B cell (primary cell): ENCODE measurements at places on chromosomes 16 and 17. TPM values are rescaled to one million over a fixed set of nuclear protein-coding genes. Genes with fewer than 3 reads are reported as not detected.
A peak's percentile ranks its signal among the peaks of the same experiment; 100 is the strongest.

DNA sequence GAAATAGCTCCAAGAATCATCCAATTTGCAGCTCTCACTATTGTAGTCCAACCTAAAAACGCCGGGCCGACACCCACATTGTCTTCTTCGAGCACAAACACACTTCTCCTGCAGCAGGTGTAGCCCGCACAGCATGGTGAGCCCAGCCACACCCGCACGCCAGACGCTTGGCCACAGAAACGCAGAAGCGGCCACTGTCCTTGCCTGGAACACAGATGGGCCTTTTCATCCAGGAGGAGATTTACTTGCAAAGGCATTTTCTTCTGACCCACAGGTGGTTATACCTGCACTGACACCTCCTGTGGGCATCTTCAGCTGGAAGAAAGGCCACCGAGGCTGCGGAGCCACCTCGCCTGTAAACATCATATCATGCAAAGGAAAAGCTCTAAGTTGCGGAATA lies 98.4 kb downstream of the ADCY9 start:
- DNase-seq, result no peak

DNA sequence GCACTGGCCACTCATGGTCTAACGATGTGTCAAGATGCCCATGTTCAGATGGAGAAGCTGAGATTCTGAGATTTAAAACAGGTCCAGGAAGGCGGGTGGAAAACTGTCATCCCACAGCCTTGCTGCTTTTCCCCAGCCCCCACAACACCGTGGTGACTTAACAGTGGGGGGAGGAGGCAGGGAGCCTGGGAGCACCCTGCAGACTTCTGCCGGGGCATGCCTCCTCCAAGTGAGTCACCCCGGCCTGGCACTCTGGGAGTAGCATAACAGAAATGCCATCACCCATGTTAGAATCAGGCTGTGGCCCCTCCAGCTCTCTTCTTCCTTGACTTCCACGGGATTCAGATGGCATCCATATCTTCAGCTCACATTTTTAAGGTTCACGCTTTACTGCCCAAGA lies 164.8 kb downstream of the CBLN1 start:
- no peak for DNase-seq

GRCh38 chr16:67535201-67535600 lies 6.6 kb downstream of the RIPOR1 start:
- DNase-seq, result peak; percentile 7

- no peak for DNase-seq
Measured at GRCh38 chr17:279331-279730, 73.3 kb downstream of the RPH3AL start.

DNA sequence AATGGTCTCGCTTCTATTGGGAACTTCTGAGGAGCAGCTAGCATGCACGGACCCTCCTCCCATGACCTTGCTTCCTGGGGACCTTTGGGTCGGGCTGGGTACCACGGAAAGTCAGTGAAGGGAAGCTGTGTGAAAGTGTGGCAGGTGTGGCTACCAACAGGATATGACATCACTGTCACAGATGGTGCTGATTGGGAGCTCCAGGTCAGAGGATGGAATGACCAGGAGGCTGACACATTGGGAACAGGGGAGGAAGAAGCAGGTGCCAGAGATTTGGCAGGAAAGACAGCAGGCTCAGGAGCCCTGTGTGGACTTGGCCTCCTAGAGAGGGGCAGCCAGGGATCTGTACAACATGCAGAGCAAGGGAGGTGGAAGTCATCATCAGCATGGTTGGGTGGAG lies 34.0 kb downstream of the CPNE2 start:
- DNase-seq, result no peak

- DNase-seq, result no peak
Measured at GRCh38 chr16:84985079-84986065, 26.0 kb downstream of the ZDHHC7 start.

DNA sequence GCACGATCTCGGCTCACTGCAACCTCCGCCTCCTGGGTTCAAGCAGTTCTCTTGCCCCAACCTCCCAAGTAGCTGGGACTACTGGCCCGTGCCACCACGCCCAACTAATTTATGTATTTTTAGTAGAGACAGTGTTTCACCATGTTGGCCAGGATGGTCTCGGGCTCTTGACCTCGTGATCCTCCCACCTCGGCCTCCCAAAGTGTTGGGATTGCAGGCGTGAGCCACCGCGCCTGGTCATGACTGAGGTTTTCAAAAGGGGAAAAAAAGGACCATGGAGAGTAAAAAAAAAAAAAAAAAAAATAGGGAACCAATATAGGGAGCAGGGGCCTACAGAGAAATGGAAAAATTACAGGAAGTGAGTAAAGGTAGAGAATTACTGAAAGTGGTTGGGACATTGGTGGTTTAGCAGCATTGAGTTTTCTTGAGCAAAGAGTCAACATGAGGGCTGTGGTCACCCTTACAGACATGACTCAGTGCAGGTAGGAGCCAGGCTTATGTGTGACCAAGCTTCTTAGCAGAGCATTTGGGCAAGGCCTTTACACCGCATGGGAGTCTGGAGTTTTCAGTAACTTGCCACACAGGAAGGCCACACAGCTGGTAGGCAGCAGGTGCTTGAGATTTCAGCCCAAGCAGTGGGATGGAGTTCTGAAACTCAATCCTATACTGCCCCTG lies 447.3 kb downstream of the HS3ST3B1 start:
- no peak for DNase-seq

Gene CYB561
- 3.6 and 4.9 TPM in 2 replicates for total RNA-seq

GRCh38 chr17:9024497-9024896 lies 3.2 kb downstream of the NTN1 start:
- DNase-seq, result no peak

Gene POLG2
- total RNA-seq, result 74.5 and 84.8 TPM in 2 replicates

DNA sequence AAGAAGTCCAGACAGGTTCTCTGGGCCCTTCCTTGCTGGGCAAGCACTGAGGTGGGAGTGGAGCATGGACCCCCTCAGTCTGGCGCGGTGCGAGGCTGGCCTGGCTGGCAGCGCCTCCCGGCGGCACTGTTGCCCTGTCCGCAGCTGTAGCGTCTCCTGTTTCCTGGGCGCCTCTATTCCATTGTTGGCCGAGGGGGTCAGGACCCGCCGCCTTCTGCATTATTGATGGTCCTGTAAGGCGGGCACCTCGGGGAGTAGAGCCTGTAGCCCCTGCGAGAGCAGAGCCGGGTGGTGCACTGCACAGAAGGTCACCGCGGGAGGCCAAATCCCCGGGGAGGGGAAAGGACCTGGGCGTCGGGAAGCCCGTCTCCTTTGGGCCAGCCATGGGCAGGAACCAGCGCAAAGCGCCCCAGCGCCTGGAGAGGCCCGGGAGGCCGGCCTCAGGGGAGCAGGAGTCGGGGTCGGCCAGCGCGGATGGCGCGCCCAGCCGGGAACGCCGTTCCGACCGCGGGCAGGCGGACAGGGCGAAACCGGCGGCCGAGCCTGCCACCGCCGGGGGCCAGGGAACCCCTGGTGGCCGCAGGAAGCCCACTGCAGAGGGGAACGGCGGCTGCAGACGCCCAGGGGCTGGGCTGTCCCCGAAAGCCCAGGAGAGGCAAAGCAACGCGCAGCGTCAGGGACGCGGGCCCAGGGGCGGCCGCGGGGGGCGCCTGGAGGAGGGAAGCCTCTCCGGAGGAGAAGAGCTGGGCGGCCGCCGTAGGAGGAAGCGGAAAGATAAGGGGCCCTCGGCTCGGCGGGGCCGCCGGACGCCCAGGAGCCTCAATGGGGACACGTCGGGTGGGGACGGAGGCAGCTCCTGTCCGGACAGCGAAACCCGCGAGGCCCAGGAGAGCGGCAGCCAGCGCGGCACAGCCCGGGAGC lies at the start of gene MYO15B:
Gene MYO15B (plus strand): TSS at position 126 of the 921 bp plus-strand sequence. CDS start 258 bp downstream, at position 384.
- peak; percentile 86 for DNase-seq

Gene KRT33A
- not detected in 2 replicates for total RNA-seq

- DNase-seq, result no peak
Measured at GRCh38 chr16:67930678-67931211, 917 bp downstream of the CTRL start.

DNA sequence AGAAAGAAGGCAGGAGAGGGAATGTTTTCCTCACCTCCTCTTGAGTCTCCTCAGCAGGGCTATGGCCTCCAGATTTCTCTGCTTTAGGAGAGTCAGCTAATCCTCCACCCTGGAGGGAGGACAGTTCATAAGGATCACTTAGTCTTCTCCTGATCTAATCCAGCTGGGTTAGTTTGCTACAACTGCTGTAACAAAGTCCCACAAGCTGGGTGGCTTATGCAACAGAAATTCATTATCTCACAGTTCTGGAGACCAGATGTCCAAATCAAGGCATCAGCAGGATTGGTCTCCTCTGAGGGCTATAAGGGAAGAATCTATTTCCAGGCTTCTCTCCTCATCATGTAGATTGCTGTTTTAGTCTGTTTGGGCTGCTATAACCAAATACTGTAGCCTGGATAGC lies 40.6 kb upstream of the XYLT1 start:
- DNase-seq, result no peak

GRCh38 chr16:10827691-10828341 lies 9.2 kb upstream of the TVP23A start:
- DNase-seq, result no peak

- DNase-seq, result peak; percentile 64
Measured at GRCh38 chr17:29726715-29727252, 104.1 kb upstream of the CORO6 start.

GRCh38 chr17:80053102-80053501 lies 16.7 kb downstream of the CCDC40 start:
- DNase-seq, result no peak

- DNase-seq, result peak; percentile 74
Measured at GRCh38 chr16:87702325-87702811, 63.4 kb downstream of the KLHDC4 start.

Gene ADAMTS18
- total RNA-seq, result not detected in 2 replicates

DNA sequence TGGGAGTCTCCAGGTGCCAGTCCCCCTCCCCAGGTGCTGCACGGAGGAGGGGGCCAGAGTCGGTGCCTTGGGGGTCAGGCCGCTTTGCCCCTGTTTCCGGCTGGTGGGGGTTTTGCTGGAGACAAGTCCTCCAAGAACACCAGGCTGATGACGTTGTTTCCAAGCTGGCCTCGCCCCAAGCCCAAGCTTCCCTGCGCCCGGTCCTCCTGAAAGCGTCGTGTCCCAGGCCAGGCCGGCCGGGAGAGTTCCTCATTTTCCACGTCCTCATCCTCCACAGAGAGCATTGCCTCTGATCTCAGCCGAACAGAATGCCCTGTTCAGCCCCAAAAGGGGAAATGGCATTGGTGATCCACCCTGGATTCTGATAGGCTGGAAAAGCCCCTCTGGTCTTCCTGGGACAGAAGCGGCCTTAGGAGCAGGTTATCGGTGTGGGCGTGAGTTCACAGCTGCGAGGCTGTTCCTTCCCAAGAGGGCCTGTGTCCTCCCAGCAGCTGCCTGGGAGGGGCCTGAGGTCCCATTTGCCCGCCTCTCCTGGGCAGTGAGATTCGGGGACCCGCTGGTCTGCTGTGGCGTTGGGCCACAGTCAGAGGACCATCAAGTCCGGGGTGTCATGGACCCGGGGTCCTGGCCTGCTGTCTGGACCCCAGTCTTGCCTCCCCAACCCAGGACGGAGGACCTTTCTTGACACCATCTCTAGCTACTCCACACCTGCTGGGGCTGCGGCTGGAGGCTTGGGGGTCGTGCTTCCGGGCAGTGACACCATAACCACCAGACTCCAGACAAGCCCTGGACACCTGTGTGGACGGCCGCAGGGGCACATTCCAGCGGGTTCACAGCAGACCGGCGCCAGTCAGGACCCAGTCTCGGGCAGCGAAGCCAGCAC lies 7.1 kb downstream of the SOX8 start:
- DNase-seq, result no peak

- DNase-seq, result no peak
Measured at GRCh38 chr17:4839965-4840892, 7.1 kb downstream of the MINK1 start.

- peak; percentile 68 for DNase-seq
Measured at GRCh38 chr17:76727745-76728456, 1.3 kb downstream of the METTL23 start.

Gene SYT17
- 25.1 and 27.7 TPM in 2 replicates for total RNA-seq

Gene GPR139
- not detected in 2 replicates for total RNA-seq

- no peak for DNase-seq
Measured at GRCh38 chr17:46059486-46059885, 60.4 kb downstream of the STH start.

DNA sequence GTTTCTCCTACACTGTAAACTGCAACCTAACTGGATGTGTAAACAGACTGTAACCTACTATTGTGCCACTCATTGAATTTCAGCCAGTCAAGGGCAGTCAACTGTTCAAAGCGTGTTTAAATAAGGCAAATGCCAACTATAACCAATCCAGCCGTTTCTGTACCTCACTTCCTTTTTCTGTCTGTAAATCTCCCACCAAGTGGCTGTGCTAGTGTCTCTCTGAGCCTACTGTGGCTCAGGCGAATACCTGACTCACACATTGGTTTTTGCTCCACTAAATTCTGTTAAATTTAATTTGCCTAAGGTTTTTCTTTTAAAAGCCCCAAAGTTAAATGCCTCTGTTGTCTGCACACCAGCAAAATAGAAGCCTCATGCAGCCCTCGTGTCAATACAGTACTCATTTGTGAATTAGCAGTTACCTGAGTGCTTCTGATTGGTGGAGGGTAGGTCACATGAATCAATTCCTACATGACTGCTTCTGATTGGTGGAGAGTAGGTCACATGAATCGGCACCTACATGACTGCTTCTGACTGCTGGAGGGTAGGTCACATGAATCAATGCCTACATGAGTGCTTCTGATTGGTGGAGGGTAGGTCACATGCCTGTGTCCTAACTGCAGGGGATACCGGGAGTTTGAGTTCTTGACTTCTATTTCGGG lies 31.1 kb upstream of the CCR7 start:
- peak; percentile 85 for DNase-seq

Gene CHST4
- not detected in 2 replicates for total RNA-seq

Gene CXCL16
- 19.3 and 22.0 TPM in 2 replicates for total RNA-seq

DNA sequence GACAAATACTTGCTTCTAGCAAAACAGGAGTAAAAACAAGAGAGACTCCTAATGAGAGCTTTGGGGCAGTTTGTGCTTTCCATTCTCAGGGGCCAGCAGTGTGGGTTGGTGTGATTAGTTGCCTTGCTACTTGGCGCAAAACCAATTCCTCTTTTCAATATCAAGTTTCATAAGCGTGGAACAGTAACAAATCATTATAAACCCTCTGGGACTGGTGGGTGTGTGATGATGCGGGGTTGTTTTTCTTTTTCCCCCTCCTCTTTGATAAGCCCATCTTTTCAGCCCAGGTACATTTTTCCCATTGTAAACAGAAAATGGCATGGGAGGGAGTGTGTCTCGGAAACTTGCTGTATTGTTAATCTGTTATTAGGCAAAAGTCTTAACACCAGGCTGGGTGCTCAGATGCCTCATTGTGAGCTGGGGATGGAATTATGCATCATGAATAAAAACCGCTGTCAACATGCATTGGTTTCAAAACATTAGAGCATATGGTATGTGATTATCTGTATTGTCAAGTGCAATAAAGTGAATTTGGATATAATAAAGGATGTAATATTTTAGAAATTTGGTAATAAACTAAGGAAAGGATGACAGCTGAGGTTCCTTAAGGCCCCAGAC lies 166.4 kb downstream of the CCDC182 start:
- DNase-seq, result no peak

DNA sequence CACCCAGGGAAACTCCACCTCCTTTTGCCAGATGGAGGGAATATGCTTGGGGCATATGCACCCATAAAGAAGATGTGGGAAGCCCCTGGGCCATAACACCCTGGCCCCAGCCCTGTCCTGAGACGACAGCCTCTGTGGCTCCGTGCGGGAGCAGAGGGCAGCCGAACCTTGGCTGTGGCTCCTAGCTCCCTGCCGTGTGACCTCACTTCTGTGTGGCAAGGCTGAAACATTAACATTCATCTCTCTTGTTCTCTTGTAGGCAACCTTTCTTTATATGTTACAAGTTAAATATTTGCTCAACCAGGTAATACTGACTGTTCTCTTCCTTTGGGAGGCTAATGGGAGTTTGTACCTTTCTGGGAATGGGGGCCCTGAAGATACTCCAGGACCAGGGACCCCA lies 17.5 kb downstream of the SLC47A1 start:
- no peak for DNase-seq

Gene PSKH1
- total RNA-seq, result 29.1 TPM in 2 replicates

Gene TRIM47
- total RNA-seq, result 5.3 and 6.4 TPM in 2 replicates

Gene ST6GALNAC1
- not detected in 2 replicates for total RNA-seq

Gene HOXB8
- total RNA-seq, result not detected in 2 replicates

Gene DHX8
- 63.3 and 64.4 TPM in 2 replicates for total RNA-seq
